ACHN (cell line): ENCODE measurements at places on chromosomes 12 and 14.

DNA sequence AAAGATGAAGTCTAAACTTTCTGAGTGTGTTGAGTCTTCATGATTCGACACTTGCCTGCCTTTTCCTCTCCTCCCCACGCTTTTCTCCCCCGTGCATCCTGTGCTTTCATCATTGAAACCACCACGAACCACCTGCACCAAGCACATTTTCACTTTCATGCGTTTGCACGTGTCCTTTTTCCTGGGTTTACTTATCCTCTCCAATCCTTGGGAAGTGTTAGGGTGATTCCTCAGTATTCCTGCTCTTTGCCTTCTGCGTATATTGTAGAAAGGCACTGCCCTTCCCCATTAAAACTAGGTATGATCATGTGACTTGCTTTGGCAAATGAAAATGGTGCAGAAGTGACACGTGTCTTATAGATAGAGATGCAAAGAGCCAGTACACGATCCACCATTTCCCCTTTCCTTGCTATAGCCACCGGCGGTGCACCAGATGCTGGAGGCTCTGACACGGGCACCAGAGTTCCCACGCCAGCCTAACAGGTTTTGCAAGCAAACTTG lies 106.6 kb downstream of the BRMS1L start:
- no peak for DNase-seq

DNA sequence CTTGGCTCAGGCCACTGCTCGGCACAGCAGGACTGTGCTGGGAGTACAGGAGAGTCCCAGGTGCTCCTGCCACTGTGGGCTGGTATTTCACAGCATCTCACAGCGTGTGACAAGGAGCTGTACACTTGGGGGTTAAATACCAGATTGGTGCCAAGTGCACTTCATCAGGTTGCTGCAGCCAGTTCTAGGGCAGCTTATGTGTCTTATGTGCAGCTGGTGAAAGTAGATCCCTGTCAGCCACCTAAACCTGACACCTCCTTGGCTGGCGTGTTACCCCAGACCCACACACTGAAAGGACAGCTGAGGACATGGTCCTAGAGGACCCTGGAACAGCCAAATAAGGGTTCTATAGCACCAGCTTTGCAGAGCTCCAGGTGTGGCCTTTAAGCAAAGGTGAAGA lies 18.9 kb downstream of the PLEKHH1 start:
- no peak for DNase-seq

GRCh38 chr14:92890830-92891588 lies 31.9 kb upstream of the CHGA start:
- DNase-seq, result no peak

DNA sequence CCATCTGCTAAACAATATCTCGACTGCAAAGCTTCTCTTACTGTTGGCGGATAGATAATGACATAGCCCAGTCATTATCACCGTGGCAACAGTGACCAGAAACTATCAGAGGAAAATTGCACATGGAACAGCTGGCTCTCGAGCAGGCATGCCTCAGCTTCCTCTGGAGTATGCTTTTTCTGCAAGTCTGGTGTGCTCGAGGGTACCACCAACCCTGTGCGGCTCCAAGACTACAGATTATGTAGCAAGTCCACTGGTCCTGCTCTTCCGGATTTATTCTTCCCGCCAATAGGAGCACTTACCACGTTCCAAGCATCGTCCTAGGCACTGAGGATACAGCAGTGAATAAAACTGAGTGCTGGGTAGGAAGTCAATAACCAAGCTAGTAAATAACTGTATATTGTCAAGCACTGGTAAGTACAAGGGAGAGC lies 1.4 kb upstream of the GLRX5 start:
- DNase-seq, result no peak

DNA sequence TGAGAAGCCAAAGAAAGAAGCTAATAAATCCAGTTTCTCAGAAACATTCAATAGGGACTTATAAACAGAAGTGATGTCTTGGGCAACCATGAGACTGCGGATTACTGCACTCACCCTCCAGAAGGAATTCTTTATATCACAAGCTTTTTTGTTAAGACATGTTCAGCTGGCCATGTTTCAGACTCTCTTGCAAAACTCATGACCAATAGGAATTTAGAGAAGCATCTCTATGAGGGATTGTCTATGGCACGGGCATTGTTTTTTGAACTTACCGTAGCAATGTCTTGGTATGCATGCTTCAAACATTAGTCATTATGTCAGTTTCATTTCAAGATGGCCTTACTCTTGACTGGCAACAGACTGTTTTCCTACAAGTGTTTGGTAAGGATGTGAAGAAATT lies 15.5 kb upstream of the ZNF268 start:
- DNase-seq, result no peak

DNA sequence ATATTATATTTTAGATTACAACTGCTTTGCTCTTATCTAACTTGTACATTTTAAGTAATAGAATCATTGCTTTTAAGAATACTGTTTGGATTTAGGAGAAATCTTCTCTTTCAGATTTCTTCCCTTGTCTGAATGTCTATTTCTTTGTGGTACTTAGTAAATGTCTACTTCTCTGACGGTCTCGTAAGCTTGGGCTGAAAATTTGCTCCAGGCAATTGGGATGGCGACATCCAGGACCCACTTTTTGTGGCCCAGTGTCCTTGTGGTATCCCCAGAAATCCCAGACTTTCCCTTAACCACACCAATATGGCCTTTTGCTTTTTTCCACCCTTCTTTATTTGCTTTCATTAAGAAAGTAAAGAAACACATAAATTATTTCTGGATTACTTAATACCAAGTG lies 24.0 kb upstream of the CCER1 start:
- DNase-seq, result no peak

DNA sequence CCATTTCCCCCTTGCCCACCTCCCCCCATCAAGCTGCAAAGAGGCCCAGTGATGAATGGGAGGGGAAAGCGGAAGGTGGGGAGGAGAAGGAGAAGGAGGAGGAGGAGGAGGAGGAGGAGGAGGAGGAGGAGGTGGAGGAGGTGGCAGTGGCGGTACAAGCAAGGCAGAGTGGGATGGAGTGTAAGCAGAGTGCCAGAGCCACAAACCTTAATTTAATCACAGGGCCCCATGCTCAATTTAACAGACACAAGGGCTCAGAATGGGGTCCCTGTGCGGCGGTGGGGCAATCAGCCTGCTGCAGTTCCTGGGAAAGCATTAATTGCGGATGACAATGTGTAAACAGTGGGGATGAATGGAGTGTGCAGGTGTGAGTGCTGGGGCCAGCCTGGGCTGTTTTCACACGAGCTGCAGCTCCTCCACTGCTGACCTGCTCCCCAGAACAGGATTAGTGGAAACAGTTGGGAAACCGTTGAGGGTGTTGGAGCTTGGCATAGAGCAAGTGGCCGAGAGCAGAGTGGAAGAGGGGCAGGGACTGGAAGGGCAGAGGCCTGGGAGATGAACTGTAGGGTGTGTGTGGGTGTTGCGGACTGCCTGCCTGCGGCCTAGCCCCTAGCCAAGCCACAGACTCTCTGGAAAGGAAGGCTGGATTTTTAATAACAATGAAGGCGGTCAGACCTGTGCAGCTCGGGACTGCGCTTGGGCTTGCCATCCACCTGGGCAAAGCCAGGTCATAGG lies 36.4 kb upstream of the SMOC1 start:
- DNase-seq, result no peak

DNA sequence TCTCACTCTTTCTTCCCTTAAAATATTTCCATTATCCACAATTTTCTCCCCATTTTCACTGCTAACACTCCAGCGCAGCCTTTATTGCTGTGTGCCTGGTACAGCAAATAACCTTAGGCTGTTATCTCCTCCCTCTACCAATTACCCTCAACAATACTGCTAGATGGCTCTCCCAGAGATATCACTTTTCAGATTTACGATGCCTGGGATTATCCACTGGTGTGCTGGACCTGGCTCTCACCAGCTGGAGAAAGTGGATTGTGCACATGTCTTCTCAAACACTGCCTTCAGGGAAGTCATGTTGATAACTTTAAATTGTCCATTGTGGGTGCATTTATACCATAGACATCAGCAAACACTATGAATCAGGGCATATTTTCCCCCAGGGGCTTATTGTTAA lies 101.9 kb upstream of the ADAMTS20 start:
- no peak for DNase-seq

DNA sequence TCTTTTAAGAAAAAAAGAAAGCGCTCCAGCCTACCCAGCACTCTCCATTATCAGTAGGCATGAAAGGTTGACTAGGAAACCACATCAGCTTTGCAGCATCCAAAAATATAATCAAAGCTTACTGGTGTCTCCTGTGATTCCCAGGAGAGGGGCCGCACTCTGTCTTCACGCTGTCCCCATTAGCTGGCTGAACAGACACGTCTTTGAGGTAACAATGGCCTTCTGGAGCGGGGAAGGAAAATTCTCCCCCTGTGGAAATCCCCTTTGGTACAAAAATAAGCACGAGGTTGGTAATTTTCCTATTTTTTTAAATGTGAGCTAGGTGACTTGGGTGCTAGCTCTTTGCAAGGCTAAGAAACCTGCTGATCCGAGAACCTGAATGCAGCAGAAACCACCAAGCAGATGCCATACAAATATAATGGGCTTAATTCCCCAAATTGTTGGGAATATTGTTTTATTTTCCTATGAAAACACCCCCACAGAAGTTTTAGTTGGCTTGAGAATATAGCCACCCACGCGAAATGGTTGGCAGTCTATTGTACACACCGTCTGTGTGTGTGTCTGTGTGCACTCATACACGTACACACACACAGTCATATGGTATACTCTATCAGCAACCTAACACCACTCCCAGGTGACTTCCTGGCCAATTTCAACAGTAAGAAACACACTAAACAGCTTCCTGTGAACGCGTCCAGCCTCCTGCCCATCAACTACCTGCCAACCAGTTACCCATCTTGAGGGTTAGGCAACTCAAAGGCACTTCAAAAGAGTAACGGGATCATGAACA lies 71.2 kb downstream of the KSR2 start:
- no peak for DNase-seq

DNA sequence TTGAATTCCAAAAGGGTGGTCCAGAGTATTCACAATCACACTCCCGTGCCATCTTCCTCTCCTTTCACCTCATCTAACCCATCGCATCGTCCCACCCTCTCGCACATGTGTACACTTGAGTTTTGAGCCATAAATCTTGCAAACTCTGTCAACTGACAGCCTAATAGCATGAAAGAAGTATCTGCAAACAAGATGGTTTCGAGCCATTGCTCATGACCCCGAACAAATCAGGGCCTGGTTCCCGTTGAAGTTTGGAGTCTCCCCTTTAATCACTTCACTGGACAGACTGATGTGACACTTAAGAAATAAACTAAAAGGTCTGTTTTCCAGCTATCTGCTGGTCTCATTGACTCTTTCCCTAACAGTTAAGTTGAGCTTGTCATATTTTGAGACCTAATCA lies 223.6 kb upstream of the SOX5 start:
- DNase-seq, result no peak

GRCh38 chr12:63150713-63151622 lies at the start of gene AVPR1A:
Gene AVPR1A (minus strand): TSS chr12:63151201. CDS start chr12:63150836, 365 bp downstream.
- DNase-seq, result peak; percentile 6

GRCh38 chr14:94548999-94549985 lies 11.9 kb upstream of the SERPINA4 start:
- DNase-seq, result peak; percentile 44

GRCh38 chr12:69903548-69903947 lies 78.5 kb downstream of the MYRFL start:
- DNase-seq, result no peak

- DNase-seq, result peak; percentile 99
Measured at GRCh38 chr12:118052324-118053070, 8.5 kb downstream of the WSB2 start.
